ENCODE measurements at places on chromosomes 16 and 17.

- no peak for DNase-seq
Measured at GRCh38 chr17:41724476-41725050, 9.9 kb downstream of the HAP1 start.

GRCh38 chr16:4401094-4401501 is 15.3 kb downstream of the CORO7 start:
- DNase-seq, result no peak

- DNase-seq, result no peak
Measured at GRCh38 chr17:62750631-62751051, 57.5 kb downstream of the MARCHF10 start.

DNA sequence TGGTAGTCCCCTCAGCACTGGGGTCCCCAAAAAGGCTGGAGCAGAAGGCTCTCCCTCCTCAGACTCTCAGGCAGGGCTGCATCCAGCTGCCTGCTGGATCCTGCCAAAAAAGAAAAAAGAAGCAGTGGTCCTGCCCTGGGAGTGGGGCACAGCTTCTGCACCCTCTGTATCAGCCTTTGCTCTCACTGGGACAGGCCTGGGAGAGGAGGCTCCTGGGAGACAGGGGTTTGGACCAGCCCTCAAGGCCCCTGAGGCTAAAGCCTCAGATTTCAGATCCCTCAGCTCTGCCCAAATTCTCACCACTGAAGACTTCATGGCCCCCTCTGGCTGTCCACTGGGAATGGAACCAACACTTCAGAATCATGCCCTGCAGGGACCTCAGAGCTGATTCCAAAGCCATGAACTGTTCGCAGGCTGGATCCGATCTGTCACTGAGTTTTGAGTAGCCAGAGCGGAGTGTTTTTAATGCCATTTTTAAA is 96.9 kb downstream of the C16orf78 start:
- DNase-seq, result no peak

GRCh38 chr16:81710596-81710995 is 68.5 kb upstream of the PLCG2 start:
- DNase-seq, result no peak

GRCh38 chr16:802914-803753 is 2.6 kb upstream of the GNG13 start:
- no peak for DNase-seq

DNA sequence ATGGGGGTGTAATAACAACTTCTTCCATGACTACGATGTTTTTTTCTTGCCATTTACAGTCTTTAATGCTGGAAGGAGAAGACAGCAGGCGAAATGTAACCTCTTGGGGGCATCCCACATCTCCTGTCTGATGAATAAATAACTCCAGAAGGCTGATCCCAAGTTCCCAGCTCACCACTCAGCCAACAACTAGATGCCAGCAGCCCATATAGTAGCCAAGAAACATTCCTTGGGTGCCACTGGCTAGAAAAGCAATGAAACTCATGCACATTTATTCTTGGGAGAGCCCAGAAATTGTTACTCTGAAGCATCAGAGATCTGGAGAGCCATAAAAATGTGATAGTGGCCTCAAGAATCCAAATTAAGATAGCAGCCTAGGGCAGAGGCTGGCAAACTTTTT is 22.7 kb upstream of the TMEM101 start:
- no peak for DNase-seq

GRCh38 chr17:79282294-79282693 is 207.7 kb downstream of the ENGASE start:
- DNase-seq, result no peak

DNA sequence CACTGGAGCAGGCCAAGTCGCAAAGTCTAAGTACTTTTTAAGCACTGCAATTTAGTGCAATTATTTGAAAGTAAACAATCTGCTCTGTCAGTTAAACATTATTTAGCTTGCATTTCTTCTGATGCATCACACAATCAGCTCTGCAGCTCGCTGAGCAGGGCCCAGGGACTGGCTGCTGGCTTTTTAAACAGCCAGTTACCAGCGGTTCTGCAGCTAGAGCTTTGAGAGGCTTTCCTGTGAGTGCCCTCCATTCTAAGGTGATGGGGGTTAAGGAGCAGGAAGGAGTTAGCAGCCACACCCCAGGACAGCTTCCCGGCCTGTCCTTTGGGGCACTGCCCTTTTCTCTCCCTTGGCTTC is 154.3 kb downstream of the SALL1 start:
- DNase-seq, result no peak

DNA sequence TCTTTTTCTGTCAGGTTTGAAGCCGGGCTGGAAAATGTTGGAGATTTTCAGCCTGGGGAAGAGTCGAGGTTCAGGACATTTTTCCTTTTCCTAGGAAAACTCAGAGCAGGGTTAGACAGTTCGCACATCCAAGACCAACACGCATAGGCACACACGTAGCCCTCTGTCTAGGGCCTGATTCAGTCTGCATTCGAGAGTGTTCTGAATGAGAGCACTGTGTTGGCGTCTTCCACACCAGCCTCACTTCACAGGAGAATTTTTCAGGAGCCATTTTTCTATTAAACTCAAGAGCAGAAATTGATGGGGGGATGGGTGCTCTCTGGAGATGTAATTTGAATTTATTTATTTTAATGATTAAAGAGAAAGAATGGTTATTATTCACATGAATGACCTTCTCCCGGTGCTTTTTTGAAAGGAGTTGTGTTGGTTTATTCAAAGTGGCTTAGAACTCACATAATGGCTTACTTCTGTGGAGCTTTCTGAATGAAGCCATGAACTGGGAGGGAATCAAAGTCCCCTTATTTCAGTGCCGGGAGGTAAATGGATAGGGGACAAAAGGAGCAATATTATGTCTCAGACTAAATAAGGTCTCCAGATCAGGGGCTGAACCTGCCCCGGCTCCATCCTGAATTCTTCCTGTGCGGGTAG is 194.3 kb downstream of the CCDC182 start:
- DNase-seq, result no peak

- DNase-seq, result no peak
Measured at GRCh38 chr16:20942256-20942655, 41.7 kb downstream of the LYRM1 start.

DNA sequence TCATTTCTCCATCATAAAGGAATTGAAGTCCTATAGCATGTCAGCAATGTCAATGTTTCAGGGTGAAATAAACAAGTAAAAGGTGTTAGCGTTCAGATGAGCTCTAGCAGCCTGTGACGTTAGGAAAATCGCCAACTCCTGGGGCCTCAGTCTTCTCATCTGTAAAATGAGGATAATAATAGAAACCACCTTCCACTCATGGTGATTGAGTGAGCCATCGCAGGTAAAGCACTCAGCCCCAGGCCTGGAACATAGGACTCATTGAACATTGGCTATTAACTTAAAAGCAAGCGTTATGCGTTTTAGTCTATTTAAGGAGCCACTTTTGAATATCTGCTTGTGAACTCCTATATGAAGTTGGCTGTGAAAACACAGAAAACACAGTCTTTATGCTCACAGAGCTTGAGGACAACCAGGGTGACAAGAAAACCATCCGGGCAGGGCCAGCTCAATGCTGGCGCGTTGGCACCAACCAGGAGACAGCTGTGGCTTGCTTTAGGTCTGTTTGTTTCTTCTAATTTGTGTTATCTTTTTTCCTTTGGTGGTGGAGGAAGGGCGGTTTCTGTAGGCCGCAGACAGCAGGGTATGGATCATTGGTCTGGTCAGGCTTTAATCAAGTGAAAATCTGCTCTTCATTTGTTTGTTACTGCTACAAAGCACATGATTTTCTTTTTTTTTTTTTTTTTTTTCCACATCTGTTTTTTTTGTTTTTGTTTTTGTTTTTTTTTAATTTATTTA is 35.7 kb upstream of the MED9 start:
- DNase-seq, result no peak

- DNase-seq, result no peak
Measured at GRCh38 chr17:3960764-3961163, 3.5 kb downstream of the ATP2A3 start.

- no peak for DNase-seq
Measured at GRCh38 chr17:40995116-40995515, 1.2 kb upstream of the KRTAP3-3 start.

DNA sequence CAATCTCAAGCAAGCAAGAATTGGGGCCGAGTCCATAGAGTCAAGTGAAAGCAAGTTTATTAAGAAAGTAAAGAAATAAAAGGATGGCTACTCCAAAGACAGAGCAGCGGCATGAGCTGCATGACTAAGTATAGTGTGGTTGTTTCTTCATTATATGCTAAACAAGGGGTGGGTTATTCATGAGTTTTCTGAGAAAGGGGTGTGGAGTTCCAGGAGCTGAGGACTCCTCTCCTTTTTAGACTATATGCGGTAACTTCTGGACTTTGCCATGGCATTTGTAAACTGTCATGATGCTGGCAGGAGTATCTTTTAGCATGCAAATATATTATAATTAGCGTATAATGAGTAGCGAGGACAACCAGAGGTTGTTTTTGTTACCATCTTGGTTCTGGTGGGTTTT is 819.9 kb downstream of the KCNJ2 start:
- DNase-seq, result no peak

- DNase-seq, result no peak
Measured at GRCh38 chr16:67539691-67540635, 11.3 kb downstream of the RIPOR1 start.

DNA sequence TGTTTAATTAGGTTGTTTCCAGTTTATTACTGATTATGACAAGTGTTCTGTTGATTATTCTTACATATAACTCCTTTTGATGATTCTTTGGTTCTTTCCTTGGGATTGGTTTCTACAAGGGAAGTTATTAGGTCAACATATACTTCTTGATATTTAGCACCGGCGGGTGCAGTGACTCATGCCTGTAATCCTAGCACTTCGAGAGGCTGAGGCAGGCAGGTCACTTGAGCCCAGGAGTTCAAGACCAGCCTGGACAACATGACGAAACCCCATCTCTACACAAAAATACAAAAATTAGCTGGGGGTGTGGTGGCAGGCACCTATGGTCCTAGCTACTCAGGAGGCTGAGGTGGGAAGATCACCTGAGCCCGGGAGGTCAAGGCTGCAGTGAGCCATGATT is 120.2 kb upstream of the HAS3 start:
- no peak for DNase-seq

DNA sequence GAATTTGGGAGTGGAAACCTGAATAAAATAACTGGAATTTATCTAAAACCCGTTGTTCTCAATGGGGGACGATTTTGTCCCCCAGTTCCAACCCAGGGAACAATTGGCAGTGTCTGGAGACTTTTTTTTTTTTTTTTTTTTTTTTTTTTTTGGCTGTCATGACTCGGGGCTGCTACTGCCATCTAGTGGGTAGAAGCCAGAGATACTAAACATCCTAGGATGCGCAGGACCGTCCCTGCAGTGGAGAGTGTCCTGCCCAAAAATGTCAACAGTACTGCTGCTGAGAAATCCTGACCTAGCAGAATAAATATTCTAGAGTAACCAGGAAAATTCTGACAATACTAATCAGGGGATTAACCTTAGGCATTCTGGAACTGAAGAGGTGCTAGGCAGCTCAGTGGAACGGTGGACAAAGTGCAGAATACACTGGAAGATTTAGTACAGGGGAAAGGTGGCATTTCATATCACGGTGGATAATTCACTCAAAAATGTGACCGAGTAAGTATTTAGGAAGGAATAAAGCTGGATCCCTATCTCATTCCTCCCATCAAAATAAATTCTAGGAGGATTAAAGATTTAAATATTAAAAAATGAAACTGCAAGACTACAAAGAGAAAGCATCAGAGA is 107.6 kb downstream of the SPECC1 start:
- DNase-seq, result peak; percentile 61

All from effector memory CD8-positive, alpha-beta T cell (primary cell).